ENCODE measurements at places on chromosomes 12 and 14.
A peak's percentile ranks its signal among the peaks of the same experiment; 100 is the strongest.

- DNase-seq: no peak
Measured at GRCh38 chr14:55621391-55621790, 41.4 kb downstream of the KTN1 start.

- DNase-seq: no peak
Measured at GRCh38 chr14:83535444-83535843, 1994.5 kb upstream of the FLRT2 start.

DNA sequence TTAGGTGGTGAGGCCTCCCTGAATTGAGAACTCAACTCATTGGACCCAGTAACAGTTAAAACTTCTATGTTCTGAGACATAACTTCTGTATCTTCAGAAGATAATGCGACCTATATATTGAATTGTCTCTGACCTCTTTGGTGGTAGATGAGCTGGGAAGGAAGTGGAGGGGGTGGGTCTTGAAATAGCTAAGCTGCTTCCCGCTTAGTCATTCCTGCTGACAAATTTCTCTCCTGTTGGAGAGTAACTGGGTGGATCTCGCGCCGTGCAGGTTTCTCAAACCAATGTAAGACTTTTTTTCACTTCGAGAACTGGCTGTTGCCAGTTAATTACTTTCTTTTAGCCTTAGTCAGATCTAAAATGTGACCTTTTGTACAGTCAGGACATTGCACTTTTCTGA, 100.8 kb downstream of the PPHLN1 start:
- no peak for DNase-seq

- DNase-seq: no peak
Measured at GRCh38 chr14:81454572-81455218, 54.6 kb upstream of the STON2 start.

DNA sequence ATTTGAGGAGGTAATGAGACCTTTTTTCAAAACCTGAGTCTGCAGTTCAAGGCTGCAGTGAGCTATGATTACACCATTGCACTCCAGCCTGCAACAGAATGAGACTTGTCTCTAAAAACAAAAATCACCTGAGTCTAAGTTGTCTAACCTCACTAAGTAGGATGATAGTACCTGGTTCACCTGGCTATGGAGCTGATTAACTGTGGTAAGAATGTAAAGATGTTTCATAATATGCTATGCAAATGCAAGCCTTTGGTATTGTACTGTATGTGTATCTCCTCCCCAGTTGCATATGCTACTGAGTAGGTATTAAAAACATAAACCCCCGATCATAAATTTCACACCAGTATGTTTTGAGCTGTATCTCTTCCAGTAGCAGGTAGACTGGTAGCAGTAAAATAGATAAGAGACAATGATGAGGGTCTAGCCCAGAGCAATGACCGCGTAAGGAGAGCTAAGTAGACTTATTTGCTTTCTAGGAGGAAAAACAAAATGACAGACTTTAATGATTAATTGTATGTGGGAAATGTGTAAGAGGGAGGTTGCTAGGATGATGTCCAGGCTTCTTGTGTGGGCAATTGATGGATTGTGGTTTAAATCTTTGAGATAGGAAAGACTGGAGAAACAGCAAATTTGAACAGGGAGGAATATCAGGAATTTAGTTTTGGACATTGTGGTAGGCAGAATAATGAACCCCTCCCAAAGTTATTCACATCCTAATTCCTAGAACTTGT, 41.6 kb upstream of the EGLN3 start:
- DNase-seq: no peak

DNA sequence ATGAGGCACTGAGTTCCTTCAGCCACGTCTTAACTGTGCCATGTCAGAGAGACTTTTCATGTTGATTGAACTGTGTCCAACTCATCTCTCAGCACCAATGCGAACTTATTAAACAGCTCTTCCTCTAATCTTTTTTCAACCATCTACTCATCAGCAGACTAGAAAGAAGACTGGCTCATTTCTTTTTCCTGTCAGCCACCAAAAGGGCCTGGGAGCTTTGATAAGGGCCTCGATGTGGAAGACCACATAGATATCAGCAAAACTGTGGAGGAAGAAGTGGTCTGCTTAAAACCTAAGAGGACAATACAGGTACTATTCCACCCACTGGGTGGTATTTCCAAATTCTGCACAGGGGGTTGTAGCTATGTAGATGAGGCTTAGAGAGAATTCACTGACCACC, 3.6 kb upstream of the PLXNC1 start:
- no peak for DNase-seq

- DNase-seq: no peak
Measured at GRCh38 chr12:57881475-57881874, 34.9 kb upstream of the CTDSP2 start.

GRCh38 chr12:3989218-3989550, 116.0 kb upstream of the PARP11 start:
- DNase-seq: no peak

GRCh38 chr14:37991027-37991426, 216.7 kb upstream of the SSTR1 start:
- no peak for DNase-seq

DNA sequence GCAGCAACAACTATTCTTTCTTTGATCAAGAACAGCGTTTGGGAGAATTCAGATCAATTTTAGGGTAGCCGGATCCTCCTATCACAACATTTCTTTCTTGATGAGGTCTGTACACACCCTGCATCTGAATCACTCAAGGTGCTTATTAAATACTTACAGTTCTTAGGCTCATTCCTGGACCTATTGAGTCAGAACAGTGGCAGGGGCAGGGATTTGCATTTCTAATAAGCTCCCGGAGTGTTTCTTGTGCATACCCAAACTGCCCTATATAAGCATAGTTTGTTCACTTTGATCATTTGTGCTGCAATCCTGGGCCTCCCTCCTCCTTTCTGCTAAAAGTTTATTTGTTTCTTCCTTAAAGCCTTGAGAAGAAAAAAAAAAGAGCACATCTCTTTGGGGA, 80.5 kb upstream of the RPH3A start:
- no peak for DNase-seq

DNA sequence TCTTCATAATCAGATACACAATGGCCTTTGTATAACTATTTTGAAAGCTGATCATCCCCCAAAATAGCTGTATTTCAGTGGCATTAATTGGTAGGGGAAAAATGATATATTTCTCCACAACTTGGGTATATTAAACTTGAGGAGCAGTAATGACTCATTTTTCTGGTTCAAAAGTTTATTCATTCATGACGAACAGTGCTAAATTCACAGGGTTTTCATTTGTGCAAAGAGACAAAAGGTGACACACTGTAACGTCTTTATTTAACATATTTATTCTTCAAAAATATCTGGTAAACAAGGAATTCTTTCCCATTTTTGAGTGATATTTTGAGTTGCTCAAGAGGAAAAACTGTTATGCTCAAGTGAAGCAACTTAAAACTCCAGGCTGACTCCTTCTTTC, 415.5 kb upstream of the SOX5 start:
- no peak for DNase-seq

- DNase-seq: no peak
Measured at GRCh38 chr14:104993306-104993705, 7.7 kb downstream of the CLBA1 start.

GRCh38 chr14:54085841-54086240, 129.2 kb upstream of the BMP4 start:
- no peak for DNase-seq

- DNase-seq: peak; percentile 44
Measured at GRCh38 chr12:132063491-132063890, 80.6 kb downstream of the DDX51 start.

DNA sequence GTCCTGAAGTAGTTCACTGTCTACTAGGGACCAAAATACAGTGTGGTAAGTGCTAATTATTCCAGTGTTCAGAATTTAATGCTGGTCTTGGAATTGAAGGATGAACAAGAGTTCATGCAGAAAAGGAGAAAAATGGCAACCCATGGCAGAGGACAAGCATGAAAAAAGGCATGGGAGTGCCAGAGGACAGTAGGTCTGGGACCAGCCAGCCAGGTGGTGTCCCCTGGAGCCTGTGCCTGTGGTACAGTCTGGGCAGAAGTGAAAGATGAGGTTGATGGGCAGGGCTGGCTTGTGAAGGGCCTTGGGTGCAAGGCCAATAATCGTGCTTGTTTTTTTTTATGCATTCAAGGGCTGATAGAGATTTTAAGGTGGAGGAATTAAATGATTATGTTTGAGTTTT, 21.0 kb downstream of the C12orf75 start:
- no peak for DNase-seq

DNA sequence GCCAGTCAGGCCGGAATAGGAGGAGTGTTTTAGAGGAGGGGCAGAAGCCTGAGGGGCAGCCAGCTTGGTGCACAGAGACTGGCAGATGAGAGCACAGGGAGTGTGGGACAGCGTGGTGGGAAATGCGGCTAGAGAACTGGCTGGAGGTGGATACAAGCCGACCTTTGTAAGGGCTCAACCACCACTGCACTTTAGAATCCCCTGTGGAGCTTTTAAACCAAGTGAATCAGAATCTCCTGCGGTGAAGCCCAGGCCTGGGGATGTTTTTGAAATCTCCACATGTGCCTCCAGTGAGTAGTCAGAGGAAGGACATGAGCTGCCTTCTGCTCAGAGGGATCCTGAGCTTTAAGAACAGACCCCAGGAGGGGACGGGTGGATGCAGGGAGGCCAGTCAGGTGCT, 10.9 kb upstream of the PCED1B start:
- DNase-seq: no peak

GRCh38 chr12:13952096-13952495, 29.3 kb downstream of the GRIN2B start:
- DNase-seq: no peak

- DNase-seq: no peak
Measured at GRCh38 chr14:59870277-59871165, at the start of gene RTN1. TSS of gene RTN1 (minus strand) at chr14:59870776. CDS start at chr14:59870630, 146 bp downstream.

DNA sequence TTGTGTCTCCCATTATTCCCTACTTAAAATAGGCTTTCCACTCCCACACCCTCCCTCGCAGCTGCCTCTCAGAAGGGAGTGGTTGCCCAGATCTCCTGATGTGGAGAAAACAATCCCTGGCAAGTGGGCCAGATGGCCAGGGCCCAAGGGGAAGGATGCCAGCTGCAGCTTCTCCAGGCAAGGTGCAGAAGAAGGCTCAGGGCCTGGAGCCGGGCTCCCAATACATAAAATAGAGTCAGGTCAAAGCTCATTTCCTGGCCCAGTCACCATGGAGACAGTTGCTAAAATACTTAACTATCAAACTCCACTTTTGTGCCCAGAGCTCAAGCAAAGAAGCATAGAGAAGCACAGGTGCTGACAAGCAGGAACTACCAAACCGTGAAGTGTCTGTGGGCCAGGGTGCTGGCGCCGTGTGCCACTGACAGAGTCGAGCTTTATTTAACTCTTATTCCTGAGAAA, 45.7 kb upstream of the ITPR2 start:
- DNase-seq: peak; percentile 77

DNA sequence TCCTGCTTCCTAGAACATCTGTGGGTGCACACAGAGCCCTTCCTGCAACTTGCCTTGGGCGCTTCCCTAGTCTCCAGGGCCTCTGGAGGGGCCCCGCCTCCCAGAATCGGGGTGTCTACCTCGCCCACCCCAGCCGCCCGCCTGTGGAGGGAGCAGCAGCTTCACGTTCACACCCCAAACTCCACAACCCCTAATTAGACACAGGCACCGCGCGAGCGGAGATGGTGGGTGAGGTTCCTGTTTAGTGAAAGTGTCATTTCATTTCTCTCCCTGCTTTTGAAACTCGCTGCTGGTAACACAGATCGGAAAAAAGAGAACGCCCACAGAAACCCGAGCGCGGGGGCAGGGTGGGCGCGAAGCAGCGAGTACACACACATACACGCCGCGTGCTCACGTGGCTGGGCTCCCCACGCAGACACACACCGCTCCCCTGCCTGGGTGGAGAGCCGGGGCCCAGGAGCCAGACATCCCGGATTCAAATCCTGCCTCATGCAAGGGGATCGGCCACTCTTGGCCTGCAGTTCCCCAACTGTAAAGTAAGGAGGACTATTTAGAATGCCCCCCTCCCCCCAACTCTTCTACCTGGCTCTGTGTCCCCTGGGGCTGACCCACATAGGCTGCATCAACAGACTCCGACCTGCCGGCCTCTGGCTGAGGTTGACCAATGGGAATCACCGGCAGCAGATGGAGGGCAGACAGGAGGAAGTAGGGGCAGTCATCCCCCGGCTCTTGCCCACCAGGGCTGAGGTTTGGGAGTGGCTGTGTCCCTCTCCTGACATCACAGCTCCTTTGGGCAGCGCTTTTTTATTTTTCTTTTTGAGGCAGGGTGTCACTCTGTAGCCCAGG, 79.2 kb upstream of the NCOR2 start:
- no peak for DNase-seq

- DNase-seq: peak; percentile 41
Measured at GRCh38 chr14:87896393-87897380, 96.3 kb downstream of the GALC start.

GRCh38 chr12:118558941-118559340, 182.6 kb downstream of the SUDS3 start:
- no peak for DNase-seq

- peak; percentile 66 for DNase-seq
Measured at GRCh38 chr12:6603095-6603567, 4.0 kb downstream of the CHD4 start.

DNA sequence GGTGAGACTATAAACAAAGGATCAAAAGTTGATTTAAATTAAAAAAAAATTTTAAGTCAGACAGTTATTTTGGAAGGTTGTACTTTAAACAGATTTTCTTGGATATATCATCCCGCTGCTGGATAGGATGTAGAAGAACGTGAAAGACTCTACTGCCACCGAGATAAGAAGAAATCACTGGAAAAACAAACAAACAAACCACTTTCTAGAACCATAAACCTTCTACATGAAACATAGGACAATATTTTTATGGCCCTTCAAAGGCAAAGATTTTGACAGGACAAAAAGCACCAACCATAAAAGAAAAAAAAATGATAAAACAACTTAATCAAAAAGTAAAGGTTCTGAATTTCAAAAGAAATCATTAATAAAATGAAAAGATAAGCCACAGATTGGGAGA, 268.2 kb upstream of the DAAM1 start:
- DNase-seq: no peak

GRCh38 chr12:7108003-7108795, 815 bp downstream of the C1RL start:
- DNase-seq: peak; percentile 40

Measured in Jurkat, Clone E6-1 (cell line).